CD4-positive, alpha-beta memory T cell (primary cell): ENCODE measurements at places on chromosomes 6 and 20.

DNA sequence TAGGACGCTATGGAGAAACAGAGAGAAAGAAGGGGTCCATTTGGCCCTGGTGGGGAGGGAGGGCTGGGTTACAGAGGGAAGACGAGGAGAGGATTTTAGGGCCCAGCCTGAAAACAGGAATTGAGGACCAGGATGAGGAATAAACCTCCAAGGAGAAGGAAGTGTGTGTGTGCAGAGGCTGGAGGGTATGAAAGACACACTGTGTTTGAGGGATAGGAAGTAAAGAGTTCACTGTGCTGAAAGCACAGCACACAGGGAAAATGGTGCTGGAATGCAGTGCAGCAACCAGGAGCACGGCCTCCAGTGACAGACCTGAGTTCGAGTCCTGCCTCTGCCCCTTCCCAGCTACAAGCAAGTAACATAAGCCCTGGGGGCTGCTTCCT lies 7.8 kb downstream of the MBOAT1 start:
- no peak for DNase-seq

GRCh38 chr6:46072866-46073265 lies 56.9 kb upstream of the ENPP4 start:
- no peak for DNase-seq

- no peak for DNase-seq
These were observed 37.3 kb downstream of the TAF4 start for GRCh38 chr20:62028384-62028783.

DNA sequence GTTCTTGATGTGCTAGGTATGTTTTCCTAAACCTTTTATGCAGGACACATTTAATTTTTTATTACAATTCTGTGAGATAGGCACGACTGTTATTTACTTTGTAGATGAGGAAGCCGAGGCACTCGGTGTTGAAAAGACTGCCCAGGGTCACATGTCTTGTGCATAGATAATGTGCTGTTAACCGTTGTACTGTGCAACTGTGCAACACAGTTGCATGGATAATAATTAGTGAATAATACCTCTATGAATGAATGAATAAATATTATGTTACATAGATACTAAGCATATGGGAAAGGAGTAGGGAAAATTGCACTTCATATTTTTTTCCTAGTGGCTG lies 60.3 kb upstream of the DEK start:
- no peak for DNase-seq

DNA sequence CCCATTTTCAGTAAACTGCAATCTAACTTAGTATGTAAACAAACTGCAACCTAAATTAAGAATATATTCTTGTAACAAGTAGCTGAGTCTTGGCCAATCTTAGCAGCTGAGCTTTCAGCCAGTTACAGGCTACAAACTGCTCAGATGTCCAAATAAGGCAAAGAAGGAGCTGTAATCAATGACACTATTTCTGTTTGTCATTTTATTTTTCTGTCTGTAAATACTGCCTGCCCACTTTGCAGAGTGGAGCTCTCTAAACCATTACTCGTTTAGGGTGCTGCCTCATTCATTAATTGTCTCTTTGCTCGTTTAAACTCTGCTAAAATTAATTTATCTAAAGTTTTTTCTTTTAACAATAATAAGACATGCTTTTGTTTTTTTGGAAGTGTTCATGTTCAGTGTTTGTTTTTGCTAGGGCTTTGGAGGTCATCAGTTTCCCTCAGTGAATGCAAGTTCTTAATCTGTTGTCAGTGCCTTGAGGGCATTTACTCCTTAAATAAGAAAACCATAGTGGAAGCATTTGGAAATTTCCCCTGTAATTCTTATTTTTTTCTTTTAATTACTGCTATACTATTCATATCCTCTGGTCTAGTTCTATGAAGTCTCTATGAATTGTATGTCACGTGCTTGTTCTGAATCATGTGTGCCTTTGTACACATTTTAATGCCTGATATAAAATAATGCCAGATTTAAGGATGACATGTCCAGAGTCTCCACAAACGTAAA lies 3.6 kb upstream of the PRL start:
- no peak for DNase-seq

DNA sequence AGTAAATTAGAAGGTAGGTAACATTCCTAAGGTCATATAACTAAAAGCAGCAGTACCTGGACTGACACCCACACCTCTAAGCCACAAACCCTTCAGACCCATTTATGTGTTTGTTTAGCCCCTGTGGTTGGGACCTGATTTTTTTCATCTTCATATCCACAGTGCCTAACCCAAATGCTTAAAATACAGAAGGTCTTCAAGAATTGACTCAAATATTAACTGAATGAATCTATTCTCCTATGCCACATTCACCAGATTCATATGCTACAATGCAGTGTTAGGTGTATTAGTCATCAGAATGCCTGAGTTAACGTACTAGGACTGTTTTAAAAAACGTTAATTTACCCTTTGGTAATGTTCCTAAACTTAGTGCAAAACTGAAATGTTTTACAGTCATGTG lies 124.8 kb downstream of the AHI1 start:
- no peak for DNase-seq

DNA sequence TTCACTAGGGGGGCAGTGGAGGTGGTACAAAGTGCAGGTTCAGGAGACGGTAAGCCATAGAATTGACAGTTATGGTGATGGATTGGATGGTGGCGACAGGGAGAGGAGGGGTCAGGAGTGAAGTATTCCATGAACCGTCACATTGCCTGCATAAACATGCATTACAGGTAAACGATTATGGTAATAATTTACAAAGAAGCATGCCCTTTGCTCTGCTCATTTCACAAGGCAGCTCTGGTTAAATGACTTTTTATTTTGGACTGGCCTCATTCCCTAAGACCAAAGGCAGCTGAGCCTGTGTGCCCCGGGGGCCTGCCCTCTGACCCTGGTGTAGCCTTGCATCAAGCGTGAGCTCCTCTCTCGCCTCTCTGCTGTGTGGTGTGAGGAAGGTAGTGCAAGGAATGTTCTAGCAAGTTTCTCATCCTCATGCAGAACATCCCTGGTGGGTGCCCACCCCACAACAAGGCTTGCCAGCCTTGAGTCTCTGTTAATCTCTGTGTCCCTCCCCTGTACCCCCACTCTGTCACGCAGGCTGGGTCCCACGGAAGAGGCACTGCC lies 59.0 kb downstream of the PPP1R14C start:
- DNase-seq = no peak

DNA sequence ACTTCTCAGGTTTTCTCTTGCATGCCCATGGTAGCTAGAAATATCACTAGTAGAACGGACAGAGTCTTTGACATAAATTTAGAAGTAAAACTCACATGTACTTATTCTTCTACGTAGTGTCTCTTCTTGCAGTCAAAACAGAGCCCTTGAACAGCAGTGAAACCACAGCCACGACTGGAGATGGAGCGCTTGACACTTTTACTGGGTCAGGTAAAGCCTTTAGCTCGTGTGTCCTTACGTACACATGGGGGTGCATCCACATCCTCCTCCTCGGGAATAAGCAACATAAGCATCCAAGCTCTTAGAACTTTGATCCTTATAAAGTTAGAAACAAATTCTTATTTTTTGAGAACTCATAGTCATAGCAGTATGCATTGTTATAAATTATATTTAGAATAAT lies 215.3 kb downstream of the EYA4 start:
- DNase-seq = no peak

- DNase-seq = no peak
These were observed 14.6 kb upstream of the FRMD1 start for GRCh38 chr6:168093634-168094033.

DNA sequence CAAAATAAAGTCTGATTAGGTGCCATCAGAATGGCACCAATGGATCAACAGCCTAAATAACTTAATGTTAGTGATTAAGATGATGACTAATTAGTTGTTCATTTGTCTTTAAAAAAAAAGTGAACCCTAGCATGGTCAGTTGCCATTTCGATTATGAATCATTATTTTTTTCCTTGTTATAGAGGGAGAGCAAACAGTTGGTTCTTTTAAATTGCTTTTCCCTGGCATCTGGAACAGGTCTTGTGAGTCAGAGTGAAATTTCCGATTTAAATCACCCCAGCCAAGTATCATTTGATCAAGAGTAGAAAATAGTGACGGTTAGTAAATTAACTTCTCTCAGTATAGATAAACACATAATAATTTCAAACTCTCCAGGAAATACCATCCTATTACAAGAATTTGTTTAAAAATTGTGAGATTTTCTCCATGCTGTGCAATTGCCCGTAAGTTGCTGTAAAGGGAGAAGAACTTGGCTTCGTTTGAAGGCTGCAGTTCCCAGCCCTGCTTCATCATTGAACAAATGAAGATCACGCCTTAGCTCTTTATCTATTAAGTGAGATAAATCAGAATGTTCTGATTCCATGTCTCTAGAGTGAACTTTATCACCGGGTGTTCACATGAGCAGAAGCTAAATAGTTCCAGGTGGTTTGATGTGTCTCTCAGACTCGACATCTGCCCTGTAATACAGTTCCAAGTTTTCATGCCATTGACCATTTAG lies 741.3 kb downstream of the DOK5 start:
- no peak for DNase-seq

- DNase-seq = no peak
These were observed 178.9 kb downstream of the SASH1 start for GRCh38 chr6:148521586-148521985.

- DNase-seq = no peak
These were observed 1.6 kb downstream of the TRIM27 start for GRCh38 chr6:28922004-28922820.

- DNase-seq = no peak
These were observed 3.8 kb downstream of the ELOVL5 start for GRCh38 chr6:53344969-53345368.

DNA sequence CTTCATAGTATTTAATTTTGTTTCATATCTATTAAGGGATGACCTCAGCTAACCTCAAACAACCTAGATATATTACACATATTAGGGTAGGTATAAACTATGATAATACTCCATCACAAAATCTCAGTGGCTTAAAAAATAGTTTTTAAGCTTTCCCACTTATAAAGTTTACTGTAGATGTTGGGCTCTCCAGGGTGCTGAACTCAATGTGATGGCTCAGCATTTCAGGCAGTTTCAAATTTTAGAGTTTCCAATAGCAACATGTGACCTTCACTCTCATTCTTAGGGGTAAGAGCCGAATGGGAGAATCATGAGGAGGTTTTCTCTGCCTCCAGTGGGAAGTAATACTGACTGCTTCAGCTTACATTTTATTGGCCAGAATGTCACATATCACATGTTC lies 357.3 kb downstream of the MEI4 start:
- no peak for DNase-seq

GRCh38 chr6:15244620-15245360 lies 1.1 kb upstream of the JARID2 start:
- no peak for DNase-seq

- DNase-seq = no peak
These were observed 82.8 kb upstream of the ZNF217 start for GRCh38 chr20:53676519-53676822.

GRCh38 chr6:126307849-126308248 lies 32.1 kb upstream of the CENPW start:
- no peak for DNase-seq

GRCh38 chr20:49207076-49207475 lies 12.1 kb upstream of the DDX27 start:
- DNase-seq = no peak

- no peak for DNase-seq
These were observed 65.2 kb downstream of the TRAM2 start for GRCh38 chr6:52511572-52512151.

GRCh38 chr6:35310265-35310831 lies 12.7 kb downstream of the DEF6 start:
- peak; percentile 47 for DNase-seq

- DNase-seq = no peak
These were observed 60.0 kb upstream of the EZR start for GRCh38 chr6:158879180-158879579.

DNA sequence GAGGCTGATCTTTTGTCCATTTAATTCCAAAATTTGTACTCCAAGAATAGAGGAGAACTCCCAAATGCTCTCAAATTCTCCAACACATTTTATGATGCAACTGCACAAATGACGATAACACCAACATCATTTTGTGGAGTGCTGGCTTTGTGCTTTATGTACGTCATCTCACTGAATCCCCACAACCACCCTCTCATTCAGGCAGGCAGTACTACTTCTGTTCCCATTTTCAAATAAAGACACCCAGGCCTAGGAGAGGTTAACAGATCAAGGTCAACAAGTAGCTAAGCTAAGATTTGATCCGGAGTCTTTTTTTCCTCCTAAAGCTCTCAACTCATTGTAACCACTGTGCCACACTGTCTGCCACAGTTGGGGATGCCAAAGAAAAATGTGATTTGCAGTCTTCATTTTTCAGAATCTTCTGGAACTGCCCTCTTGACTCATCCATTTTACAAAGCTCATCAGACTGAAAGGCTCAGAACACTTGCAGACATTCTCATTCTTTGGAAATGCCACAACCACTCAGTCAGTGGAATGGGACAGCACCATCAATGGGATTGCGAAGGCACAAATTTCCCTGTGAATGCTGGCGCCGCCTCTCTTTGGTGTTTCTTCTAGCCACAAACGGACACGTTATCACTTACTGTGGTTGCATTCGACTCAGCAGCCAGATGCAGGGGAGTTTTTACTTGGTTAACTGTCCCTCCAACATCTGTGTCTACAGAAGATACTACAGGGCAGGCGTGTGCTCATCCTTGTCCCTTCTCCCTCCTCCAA lies 184.4 kb downstream of the GJA10 start:
- peak; percentile 23 for DNase-seq

- DNase-seq = no peak
These were observed 20.4 kb downstream of the ZNF337 start for GRCh38 chr20:25676164-25676809.

DNA sequence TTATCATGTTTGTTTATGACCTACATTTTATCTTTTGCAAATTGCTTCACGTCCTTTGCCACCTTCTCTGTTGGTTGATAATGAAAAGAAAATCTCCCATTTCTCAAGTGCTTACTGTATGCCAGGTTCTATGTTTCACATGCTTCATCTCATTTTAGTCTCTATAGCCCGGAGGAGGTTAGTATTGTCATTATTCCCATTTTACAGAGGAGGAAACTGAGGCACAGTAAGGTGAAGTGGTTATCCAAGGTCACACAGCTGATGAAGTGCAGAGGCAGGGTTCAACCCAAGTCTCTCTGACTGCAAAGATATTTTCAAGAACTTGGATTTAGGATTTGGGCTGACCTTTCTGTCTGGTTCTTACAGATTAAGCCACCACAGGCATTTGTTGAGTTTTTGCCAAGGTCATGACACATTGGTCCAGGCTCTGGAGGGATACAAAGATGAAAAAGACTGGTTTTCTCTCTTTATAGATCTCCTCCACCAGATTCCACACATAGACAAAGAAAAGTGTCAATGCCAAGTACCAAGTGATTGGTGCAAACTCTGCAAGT lies 20.6 kb downstream of the CNBD2 start:
- DNase-seq = no peak

DNA sequence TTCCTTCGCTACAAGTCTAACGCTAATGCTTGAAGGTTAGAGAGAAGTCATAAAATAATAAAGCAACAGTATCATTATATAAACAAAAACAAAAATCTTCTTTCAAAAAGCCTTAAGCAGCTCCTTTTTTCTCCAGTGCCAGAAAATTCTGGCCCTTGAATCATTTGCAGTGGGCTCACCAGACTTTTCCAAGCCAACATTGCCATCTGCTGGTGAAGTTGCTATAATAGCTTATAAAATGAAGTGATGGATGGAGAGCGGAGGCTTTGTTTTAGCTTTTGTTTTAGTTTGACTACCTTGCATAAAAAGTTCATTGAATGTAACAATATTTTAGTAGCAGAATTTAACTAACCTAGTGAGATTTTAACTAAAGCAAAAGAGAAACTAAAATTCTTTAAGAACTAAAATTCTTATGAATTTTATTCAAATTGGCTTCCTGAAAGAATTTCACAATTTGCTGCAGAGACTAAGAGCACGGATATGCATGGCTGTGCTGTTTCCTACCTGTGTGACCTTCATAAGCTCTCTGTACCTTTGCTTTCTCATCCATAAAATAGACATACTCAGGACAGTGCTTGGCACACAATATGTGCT lies 44.8 kb upstream of the SLC2A12 start:
- DNase-seq = peak; percentile 57
